ENCODE measurements at places on chromosomes 4 and X.

- no peak for DNase-seq
These were observed 98.2 kb downstream of the AFF1 start for GRCh38 chr4:87032884-87033533.

- DNase-seq = no peak
These were observed 19.3 kb downstream of the KLF3 start for GRCh38 chr4:38683276-38683675.

DNA sequence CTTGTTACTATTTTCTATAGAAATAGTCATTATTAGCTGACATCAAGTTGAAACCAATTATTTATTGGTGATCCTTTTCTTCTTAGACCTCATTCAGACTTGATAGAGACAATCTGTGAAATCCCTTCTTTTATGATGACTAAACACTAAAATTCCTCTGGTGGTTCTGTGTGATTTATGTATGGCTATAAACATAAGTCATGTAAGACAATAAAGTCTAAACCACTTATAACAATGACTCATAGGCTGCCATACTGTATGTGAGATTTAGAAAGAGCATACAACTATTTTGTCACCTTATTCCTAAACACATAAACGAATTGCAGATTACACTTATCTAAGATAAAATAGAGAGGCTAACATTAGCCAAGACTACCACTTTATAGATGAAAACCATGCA is 101.1 kb upstream of the PRR32 start:
- no peak for DNase-seq

- DNase-seq = peak; percentile 32
These were observed 253.6 kb downstream of the CBLL2 start for GRCh38 chrX:22526339-22526738.

DNA sequence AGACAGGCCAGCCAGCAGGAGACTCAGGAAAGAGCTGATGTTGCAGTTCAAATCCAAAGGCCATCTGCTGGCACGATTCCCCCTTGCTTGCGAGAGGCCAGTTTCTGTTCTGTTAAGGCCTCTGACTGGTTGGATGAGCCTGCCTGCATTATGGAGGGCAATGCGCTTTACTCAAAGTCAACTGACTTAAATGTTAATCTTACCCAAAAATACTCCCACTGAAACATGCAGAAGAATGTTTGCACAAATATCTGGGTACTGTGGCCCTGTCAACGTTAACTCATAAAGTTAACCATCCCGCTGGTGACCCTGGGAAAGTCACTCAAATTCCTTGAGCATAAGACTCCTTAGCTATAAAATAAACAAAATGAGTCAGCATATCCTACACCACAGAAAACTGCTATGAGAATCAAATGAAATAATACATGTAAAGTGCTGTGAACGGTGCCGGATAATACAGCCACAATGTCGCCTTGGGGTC is 326.4 kb downstream of the EVC2 start:
- DNase-seq = no peak

DNA sequence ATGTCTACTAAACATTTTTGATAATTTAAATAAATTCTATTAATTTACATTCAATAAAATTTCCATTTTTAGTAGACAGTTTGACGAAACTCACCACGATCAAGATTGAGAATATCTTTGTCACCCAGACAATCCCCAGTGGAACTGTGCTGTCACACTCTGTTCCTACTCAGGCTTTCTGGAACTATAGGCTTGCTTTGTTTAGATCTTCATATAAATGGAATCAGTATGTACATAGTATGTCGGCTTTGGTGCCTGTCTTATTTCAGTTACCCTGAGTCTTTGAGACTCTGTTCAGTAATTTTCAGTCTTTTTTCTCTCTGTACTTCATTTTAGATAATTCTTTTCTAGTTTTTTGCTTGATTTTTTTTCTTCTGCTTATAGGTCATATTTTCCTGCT is 163.5 kb upstream of the EMCN start:
- no peak for DNase-seq

- DNase-seq = no peak
These were observed 114.3 kb upstream of the CCSER1 start for GRCh38 chr4:90012918-90013317.

DNA sequence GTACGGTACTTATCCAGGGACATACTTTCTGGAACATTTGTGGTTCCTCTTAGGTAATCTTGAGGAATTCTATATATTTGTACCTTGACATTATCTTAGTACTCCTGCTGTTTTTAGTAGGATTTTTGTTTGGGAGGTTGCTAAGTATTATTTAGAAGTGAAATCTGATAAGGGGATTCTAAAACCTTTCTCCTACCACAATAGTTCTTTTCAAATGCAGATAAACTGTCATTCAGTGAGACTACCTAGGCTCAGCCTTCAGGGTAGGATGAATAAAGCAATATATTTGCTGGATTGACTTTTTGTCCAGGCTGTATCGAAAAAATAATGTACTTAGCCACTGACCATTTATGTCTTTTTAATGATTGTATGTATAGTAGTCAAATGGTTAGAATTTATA is 25.4 kb downstream of the DIAPH2 start:
- DNase-seq = no peak

All from stimulated activated naive B cell treated with anti-CD40 and anti-IgM and Interleukin-4, amounts not matched to agents 10 μg/mL and 1 μg/mL and 100 μg/mL, for 72 hours (primary cell).